ENCODE measurements at places on chromosomes 5 and 9.

GRCh38 chr9:88748566-88749261 lies 213.7 kb downstream of the NXNL2 start:
- no peak for DNase-seq

DNA sequence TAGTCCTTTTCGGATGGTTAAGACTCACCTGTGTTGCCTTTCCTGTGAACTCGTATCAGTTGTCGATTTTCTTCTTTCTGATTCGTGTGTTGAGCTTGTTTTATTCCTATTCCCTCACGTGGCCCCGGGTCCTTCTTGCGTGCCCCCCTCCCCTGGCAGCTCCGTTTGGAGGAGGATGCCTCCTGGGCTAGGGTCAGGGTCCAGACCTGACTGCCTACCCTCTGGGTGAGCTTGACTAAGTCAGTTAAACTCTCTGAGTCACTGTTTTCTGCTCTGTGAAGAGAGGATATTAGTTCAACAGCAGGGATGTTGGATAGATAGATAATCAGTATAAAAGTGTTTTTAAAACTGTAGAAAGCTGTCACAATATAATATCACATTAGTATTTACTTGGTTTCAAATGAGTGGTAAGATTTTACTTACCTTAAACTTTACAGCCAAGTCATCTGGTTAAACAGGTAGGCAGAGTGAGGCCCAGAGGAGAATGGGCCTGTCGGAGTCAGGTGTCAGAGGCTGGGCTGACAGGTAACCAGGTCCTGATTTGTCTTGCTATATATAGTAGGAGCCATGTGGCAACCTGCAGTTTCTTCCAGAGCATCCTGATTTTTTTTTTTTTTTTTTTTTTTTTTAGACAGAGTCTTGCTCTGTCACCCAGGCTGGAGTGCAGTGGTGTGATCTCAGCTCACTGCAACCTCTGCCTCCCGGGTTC lies 24.2 kb downstream of the PPARGC1B start:
- no peak for DNase-seq

DNA sequence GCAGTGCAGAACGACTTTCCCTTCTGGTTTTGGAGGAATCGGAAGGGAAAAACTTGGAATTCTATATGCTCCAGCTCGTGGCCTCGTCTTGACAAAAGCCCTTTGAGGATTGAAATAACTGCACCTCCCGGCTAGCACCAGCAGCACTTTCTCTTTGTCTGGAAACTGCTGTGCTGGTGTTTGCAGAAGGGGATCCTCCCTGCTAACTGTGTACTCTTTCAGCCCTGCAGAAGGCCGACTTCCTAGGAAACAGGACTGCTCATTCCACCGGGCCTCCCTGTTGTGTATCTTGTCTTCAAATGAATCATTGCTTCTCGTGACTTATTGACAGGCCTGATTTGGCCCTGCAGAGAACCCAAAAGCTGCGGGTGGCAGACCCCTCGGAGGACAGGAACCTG lies 23.6 kb downstream of the STC2 start:
- no peak for DNase-seq

DNA sequence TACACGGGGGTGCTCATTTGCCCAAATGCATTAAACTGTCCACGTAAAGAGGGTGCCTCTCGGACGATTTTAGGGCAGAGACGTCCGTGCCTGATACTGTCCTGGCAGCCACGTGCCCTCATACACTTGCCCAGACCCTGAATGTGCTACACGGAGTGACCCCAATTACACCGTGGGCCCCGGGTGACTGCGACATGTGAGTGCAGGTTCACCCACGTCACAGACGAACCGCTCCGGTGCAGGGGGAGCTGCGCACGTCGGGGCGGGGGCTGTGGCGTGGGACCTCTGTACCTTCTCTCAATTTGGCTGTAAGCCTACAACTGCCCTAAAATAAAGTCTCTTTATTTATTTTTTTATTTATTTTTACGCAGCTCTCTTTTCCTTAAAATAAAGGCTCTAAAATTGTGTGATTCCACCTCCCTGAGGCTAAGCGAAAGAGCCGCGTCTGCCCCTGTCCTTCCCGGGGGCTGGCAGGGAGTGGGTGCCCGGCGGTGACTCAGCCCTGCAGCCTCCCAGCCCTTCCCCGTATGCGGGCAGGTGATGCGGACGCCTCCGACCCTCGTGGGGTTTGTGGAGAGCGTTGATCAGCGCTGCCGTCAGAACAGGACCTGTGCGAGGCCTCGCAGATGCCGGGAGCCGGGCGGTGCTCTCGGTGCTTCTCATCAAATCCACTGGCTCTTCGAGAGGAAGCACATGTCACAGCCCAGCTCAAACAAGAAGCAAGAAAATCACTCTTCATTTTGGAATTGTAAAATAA lies 9.2 kb upstream of the EGFL7 start:
- DNase-seq = no peak

- no peak for DNase-seq
Observed at GRCh38 chr5:38556088-38556598, 303 bp downstream of the LIFR start.

GRCh38 chr5:9859808-9860207 lies 229.7 kb upstream of the TAS2R1 start:
- DNase-seq = no peak

DNA sequence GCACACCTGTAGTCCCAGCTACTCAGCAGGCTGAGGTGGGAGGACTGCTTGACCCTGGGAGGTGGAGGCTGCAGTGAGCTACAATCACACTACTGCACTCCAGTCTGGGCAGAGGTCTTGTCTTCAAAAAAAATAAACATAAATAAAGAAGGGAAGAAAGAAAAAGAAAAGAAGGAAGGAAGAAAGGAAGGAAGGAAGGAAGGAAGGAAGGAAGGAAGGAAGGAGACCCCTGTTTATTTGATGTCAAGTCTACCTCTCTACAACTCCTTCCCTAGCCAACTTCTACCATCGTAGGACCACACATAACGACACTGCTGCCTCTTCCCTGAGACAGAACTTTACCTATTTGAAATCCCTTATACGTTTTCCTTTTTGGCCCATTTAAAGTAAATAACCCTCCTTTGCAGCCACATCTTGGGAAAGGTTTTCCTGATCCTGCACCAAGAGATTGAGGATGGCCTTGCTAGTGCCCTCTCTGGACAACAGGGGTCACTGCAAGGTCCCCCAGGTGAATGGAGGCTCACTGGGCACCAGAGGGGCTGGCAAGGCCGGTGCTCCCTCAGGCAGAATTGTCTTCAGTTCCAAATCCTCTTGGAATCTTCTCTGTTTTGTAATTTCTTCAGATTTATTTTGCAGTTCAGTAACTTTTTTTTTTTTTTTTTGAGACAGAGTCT lies 10.5 kb downstream of the RPS14 start:
- no peak for DNase-seq

- no peak for DNase-seq
Observed at GRCh38 chr9:135885100-135885853, 22.1 kb downstream of the CAMSAP1 start.

DNA sequence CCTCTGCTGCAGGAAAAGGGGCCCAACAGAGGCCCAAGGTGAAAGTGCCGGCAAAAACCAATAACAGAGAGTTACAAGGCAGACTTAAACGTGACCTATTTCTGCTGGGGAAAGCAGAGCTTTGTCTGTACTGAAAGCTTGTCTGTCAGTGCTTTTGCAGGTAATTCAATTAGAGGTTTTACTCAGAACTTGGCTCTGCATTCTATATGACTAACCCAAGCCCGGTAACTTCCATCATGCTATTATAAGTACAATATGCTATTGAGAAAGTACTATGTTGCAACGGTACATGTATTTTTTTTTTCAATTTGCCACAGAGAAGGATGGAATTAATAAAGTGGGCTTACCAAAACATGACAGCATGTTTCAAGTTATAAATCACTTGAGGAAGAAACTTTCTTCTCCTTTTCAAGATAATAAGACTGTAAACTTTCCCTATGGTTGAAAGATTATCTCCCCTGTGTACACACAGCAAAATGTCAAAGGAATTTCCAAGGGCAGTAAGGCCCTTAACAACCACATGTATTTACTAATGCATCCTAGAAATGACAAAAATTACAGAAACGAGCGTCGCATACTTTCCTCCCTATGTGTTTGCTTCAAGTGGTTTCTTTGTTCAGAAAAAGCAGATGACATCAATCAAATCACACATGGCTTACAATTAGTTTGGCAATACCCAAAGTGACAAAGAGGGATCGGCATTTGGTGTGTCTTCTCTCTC lies 282.4 kb downstream of the EFNA5 start:
- no peak for DNase-seq

DNA sequence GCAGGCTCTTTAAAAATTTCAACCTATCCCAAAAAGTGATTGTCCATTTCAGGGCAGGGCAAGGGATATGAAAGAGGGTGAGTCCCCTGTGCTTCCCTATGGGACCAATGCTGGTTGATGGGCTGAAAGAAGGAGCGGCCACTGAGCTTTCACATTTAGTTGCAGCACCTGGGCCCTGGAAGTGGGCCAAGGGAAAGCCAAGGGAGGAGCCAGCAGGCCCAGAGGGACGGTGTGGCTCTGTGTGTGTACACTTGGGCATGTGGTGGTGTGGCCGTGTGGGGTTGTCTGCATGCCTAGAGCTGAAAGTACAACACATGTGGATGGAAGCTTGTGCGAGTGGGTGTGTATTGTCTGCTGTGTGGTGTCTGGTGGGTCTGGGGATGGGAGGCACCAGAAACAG lies 14.0 kb upstream of the PSMD5 start:
- DNase-seq = no peak

DNA sequence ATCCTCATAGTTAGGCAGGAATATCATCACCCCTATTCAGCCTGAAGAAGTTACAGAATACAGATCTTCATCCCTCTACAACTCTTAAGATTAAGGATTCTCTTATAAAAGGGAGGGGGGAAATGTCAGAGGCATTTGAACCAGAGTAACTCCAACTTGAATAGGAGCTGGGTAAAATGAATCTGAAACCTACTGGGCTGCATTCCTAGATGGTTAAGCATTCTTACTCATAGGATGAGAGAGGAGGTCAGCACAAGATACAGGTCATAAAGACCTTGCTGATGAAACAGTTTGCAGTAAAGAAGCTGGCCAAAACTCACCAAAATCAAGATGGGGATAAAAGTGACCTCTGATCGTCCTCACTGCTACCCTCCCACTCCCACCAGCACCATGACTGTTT lies 14.4 kb downstream of the FREM1 start:
- DNase-seq = no peak

DNA sequence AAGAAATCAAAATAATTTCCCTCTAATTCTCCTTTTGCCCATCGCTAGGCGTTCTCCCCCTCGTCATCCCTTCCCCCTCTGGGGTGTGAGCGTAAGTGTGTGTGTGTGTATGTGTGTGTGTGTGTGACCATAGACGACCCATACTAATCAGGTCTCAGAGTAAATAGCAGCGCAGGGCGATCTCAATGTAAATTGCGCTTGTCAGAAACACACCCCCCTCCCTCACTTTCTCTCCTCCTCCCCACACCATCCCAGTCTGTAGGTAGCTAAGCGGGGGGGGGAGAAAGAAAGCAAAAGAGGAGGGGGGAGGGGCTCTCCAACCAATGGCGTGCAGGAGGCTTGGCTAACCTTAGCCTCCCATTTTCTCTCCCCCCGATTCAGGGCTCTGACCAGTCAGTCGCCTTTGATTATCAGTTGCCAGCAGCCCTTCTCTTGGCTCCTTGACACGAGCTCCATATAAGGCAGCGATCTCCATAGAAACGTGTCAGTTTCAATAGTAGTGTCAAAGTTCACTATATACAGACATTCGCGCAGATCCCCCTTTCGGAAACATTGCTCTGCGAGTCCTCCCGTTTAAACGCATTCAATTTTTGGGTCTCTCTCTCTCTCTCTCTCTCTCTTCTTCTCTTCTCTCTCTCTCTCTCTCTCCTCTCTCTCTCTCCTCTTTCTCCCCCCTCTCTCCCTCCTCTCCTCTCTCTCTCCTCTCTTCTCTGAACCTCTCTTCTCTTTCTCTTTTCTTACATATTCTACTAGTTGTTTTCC lies at the start of gene NR2F1:
Gene NR2F1, plus strand, starts transcription at position 546 of the 762 bp plus-strand sequence. CDS start 1,802 bp downstream, outside the sequence.
- no peak for DNase-seq

- no peak for DNase-seq
Observed at GRCh38 chr9:132451276-132451675, 41.3 kb downstream of the CFAP77 start.

- no peak for DNase-seq
Observed at GRCh38 chr9:4413856-4414255, 76.4 kb upstream of the SLC1A1 start.

GRCh38 chr9:133534346-133535291 lies at the start of gene ADAMTSL2:
Gene ADAMTSL2 (plus strand): TSS chr9:133534704. CDS start chr9:133536713, 2,009 bp downstream.
- no peak for DNase-seq

GRCh38 chr9:90300611-90301276 lies 341.9 kb downstream of the DIRAS2 start:
- DNase-seq = no peak

- DNase-seq = no peak
Observed at GRCh38 chr9:23015557-23015956, 568.9 kb downstream of the DMRTA1 start.

- no peak for DNase-seq
Observed at GRCh38 chr5:56876327-56876726, 33.1 kb upstream of the SETD9 start.

GRCh38 chr5:144794922-144795321 lies 624.2 kb downstream of the KCTD16 start:
- DNase-seq = no peak

- DNase-seq = no peak
Observed at GRCh38 chr5:34587355-34588241, 68.5 kb upstream of the RAI14 start.

DNA sequence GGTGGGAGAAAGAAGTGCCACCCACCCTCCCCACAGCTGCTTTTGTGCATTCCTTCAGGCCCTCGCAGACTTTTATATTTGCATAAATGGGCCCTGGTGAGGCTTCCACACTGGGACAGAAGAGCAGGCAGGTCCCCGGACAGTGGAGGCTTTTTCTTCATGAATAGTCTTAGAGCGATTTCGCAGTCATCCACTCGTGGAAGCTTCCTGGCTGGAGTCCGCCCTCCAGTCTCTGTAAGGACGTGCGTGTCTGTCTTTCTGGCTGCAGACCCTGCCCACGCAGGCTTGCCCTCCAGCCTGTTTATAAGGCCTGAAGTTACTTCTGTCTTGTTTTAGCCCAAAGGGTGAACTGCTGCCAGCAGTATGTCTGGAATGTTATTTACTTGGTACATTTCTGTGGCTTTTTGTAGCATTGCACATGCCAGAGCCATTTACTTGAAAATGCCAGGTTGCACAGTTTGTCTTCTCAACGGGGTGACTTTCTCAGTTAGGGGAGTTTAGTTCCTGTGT lies 195.7 kb downstream of the AOPEP start:
- DNase-seq = no peak

DNA sequence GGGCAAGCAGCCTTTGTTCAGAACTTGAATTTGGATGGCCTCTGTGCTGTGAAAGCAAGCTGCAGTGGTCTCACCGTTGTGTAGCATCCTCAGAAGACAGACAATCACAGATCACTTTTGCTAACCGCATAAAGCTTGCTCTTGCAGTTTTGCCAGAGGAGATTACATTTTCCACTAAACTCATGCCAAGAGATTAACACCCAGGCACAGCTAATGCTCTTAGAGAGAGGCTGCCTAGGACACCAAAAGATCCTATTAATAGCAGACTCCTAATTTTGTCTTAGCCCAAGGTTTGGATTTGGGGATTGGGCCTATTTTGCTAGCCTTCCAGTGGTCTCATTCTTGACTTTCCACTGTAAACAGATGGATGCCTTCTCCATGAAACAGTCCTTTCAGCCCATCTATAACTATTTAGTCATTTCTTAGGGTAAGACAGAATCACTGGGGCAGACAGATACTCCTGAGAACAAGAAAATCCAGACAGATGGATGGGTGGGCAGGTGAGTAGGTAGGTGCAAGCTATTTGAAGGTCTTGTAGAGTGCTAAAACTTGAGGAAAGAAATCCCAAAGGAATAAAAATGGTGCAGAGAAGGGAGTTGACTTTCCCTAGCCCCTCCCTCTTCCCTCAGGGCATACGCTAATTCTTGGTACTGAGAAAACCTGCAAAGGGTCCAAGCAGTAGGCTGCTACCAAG lies 506.2 kb downstream of the SPOCK1 start:
- no peak for DNase-seq

Measured in activated CD4-positive, CD25-positive, alpha-beta regulatory T cell treated with anti-CD3 and anti-CD28 coated beads, Interleukin-2, amount 50 U/mL, for 72 hours (primary cell).